Activated CD4-positive, alpha-beta T cell treated with anti-CD3 and anti-CD28 coated beads, Interleukin-2, amount 50 U/mL, for 24 hours (primary cell): ENCODE measurements at places on chromosomes 12 and 14.
A peak's percentile ranks its signal among the peaks of the same experiment; 100 is the strongest.

DNA sequence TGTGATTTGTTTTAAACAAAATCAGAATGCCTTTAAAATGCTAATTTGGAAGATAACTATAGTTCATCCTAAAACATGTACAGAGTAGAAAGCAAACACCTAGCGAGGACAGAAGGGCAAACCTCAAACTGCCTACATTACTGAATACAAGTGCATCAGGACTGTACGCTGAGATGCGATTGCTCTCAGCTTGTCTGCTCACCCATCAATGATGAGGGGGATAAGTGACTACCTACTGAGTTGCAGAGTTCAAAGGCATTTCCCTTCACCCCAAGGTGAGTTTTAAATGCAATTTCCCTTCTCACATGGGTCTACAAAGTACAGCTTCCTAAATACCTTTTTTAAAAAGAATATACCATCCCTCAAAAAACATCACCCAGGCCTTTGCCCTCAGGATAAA is 52.9 kb downstream of the PHLDA1 start:
- DNase-seq: no peak

DNA sequence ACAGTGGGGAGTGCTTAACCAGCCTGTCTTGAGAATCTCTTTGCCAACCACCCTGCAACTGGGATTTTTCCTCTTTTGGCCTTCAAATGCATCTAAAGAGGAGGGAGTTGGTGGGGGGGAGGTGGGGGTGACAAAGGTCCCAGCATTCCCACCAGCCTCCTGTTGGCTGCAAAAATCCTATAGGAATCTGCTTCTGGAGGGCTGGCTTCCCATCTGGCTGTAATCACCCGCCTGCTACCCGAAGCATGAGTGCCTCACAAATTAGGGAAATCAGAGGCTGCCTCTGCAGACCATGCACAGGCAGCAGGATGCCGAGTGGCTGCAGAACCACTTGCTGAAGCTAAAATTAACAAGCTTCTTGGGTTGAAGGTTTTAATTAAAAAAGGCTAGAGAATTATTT is 73.9 kb upstream of the WSCD2 start:
- DNase-seq: no peak

DNA sequence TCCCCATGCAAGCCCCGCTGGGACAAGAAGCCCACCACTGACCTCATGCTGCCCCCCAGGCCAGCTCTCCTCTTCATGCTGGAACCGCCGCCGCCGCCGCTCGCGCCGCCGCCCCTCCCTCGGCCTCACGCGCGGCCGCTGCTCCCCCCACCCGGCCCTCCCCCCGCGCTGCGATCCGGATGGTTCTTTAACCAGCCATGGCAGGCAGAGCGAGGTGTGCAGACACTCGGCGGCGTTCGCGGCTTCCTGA is at the start of gene DCAF5:
Gene DCAF5, minus strand, starts transcription at position 218 of the 250 bp plus-strand sequence. Its CDS starts 141 bp downstream, at position 77.
- peak; percentile 88 for DNase-seq

GRCh38 chr14:61774861-61775260 is 12.6 kb downstream of the SNAPC1 start:
- no peak for DNase-seq

DNA sequence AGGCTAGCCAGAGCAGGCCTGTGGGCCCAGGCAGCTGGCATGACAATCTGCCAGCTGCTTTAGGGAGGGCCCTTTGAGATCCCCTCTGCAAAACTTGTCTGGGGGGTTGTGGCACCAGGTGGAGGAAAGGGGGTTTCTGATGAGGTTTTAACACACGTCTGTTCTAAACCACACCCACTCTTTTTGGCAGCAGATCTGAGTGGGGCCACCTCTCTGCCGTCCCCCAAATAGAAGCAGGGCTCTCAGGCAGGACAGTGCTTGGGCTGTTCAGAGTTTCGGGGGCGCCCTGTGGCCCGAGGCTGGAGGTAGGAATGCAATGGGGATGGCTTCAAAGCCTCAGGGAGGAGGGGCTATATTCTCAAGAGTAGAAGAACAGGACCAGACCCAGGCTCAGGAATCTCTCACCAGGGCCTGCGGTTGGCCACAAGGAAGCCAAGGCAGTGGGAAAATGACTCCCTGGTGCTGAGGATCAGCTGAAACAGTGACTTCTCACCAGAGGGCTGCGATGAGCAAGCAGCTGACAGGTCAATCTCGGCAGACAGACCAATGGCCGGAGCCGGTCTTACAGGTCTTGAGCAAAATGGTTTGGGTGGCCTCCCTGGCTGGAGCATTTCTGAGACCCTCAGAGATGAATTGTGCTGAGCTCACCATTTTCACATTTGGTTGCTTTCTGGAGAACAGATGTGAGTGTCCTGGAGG is 1.5 kb upstream of the KRT5 start:
- no peak for DNase-seq

DNA sequence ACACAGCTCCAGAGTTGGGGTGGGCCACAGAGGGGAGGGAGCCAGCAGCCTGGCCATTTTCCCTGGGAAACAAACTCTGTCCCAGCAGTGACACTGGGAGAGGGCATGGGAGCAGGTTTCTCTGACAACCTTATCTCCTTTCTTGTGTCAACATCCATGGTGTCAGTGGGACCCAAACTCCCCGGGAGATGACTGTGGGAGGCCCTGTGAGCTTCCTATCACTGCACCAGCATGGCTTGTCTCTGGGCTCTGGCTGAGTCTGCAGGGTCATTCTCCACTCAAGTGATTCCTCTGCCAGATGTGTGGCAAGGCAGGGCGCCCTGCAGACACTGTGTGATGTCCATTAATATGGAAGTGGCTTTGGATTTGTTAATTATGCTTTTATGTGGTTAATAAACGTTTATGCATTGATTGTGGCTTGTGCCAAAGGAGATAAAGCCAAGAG is 10.1 kb downstream of the LRTM2 start:
- DNase-seq: no peak

DNA sequence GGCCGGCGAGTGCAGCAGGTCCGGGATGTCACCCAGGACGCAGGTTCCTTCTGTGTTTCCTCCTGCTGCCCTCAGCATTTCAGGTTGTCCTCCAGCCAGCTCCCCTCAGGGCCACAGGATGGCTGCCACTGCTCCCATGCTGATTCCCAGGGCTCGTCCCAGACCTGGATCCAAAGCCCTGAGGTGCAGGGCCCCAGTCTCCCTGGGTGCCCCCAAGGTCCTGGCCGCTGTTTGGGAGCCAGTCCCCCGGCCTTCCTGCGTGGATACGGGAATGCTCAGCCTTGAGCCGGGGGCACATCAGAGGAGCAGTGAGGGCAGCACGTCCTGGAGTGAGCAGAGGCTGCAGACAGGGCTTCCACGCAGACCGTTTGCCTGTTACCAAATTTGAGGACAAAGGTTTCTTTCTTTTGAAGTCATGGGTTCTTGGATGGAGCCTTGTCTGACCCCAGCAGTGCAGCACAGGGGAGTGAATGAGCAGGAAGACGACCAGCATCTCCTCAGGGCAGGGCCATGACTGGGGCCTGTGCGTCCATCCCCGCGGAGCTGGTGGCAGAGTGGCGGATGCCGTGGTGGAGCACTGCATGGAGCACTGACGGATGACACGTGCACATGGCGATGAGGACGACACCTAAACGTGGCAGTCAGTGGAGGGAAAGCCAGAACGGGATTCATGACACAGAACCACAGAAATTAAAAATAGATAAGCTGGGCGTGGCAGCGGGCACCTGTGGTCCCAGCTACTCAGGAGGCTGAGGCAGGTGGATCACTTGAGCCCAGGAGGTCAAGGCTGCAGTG is 12.5 kb upstream of the CACNA2D4 start:
- DNase-seq: no peak

- no peak for DNase-seq
These were observed 633 bp upstream of the RNU4-2 start for GRCh38 chr12:120292411-120292660.

GRCh38 chr12:113174461-113175384 is 10.6 kb downstream of the DDX54 start:
- peak; percentile 71 for DNase-seq

DNA sequence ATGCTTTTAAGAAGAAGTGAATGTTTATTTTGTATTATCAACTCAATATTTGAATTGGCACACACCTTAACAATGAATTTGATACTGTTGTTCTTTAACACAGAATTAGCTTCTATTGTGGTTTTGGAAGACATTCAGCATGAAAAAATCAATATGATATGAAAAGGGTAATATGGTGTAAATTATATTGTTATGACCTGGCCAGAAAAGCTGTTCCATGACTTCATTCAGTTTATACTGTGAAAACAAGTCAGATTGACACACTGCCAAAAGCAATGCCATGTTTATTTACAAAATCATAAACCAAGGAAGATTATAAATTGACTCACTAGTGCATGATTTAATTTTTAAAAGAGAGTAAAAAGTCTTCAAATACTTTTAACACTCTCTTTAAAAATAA is 851.4 kb upstream of the SEL1L start:
- DNase-seq: no peak

DNA sequence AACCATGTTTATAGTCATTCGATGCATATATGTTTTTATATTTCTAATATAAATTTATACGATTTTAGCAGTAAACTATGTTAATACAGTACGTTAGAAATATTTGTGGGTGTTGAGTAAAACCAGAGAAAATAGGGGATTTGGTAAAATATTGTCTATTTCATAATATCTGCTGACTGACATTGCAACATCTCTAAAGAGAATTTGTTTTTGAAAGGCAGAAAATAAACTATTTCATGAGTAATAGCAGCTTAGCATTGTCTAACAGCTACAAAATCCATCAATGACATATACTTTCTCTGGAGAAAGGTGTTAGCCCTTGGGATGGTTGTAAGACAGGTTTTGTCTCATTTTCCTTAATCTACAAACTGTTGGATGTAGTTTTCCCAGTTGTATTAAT is 144.9 kb downstream of the PDE3A start:
- DNase-seq: no peak

- DNase-seq: no peak
These were observed 334.2 kb upstream of the RPL10L start for GRCh38 chr14:46985529-46986380.
